ENCODE measurements at places on chromosomes 7 and 10. TPM values are rescaled to one million over a fixed set of nuclear protein-coding genes. Genes with fewer than 3 reads are reported as not detected.
A peak's percentile ranks its signal among the peaks of the same experiment; 100 is the strongest.

MEIG1 gene
- total RNA-seq = 0.59 TPM

FAM241B gene
- 29.8 TPM for total RNA-seq

DNA sequence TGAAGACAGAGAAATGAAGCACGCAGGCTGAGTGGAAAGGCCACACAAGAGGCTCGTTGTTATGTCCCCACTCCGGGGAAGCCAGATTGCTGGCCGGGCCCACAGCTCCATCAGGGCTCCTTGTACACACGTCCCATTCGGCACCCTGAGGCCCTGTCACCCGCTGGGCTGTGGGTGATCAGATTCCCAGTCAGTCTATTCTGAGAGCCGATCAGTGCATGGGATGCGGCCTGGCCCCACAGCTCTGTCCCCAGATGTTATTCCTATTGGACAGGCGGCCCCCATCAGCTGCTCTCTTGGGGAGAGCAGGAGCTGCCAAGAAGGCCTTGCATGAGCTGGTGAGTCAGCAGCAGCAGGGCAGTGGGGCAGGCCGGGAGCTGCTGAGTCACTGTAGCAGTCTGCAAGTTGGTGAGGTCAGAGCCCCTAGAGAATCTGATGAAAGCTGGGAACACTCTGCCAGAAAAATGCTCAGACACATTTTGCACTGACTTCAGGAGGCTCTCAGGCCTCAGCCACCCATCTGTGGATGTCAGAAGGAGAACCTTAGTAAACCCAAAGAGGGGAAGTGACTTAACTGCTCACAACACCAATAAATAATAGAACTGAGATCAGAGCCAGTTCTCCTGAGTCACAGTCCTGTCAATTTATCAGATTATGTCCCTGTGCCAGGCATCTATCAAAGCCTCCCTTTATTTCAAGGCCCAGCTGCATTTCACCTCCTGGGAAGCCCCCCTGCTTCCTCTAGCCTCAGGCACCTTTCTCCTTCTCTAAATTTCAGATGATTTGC, 9.4 kb upstream of the PSAP start:
- no peak for DNase-seq

DNA sequence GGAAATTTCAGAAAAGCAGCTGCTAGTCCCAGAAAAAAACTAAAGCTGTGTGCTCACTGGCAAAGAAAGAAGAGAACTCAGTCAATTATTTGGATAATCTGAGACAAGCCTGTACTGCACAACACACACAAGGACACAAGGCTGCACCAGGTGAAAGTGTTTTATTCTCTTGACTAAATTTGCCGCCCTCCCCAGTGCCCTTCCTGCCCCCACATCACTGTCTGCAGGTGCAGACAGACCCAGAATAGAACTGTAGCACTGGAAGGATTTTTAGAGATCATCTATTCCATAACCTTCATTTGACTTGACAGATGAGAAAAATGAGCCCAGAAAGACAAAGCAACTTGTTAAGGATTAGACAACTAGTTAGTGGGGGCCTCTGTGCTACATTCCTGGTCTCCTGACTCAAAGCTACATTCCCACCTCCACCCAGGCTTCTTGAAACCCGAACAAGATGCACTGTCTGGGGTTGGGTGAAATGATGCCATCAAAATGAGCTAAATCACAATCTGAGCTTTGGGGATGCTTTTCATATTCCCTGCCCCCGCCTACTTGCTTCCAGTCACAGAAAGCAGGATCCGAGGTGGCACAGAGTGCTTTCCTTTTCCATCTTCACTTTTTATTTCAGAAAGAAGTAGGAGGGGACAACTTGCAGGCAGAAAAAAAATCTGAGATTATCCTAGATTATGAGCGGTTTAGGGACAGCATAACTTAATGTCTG, 5.2 kb upstream of the VAX1 start:
- no peak for DNase-seq

- DNase-seq = no peak
Observed at GRCh38 chr7:458511-459245, 61.0 kb downstream of the PDGFA start.

DNA sequence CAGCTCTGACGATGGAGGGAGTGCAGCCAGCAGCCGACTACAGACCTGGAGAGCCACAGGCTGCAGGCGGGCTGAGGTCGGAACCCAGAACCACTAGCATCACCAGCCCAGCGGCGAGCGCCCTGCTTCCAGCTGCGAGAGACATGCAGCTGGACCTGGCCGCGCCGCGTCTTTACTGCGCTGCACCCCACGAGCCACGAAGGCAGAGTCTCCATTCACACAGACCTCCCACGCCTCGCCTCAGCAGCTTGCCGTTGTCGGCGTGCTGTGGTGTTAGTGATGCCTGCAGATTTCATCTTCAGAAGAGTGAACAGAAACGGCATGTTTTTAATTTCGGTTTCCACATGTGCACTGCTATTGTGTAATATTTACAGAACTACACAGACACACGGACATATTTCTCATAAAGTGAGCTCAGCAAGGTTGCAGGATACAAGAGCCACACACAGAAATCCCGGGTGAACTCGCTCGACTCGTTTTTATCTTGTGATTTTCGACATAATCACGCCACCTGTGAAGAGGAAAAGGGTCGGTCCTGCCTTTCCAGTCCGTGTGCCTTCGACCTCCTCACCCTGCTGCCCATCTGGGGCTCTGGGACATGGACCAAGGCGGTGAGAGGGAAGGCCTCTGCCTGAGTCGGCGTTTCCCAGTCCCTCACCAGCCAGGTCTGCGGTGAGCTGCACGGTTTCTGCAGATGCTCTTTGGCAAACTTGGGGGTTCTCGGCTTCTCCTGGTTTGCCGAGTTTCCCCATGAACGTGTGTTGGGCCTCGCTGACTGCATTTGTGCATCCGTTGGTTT, 252.2 kb downstream of the ELFN1 start:
- DNase-seq = peak; percentile 40

GRCh38 chr7:70694434-70694970, 437.4 kb upstream of the GALNT17 start:
- no peak for DNase-seq

DNA sequence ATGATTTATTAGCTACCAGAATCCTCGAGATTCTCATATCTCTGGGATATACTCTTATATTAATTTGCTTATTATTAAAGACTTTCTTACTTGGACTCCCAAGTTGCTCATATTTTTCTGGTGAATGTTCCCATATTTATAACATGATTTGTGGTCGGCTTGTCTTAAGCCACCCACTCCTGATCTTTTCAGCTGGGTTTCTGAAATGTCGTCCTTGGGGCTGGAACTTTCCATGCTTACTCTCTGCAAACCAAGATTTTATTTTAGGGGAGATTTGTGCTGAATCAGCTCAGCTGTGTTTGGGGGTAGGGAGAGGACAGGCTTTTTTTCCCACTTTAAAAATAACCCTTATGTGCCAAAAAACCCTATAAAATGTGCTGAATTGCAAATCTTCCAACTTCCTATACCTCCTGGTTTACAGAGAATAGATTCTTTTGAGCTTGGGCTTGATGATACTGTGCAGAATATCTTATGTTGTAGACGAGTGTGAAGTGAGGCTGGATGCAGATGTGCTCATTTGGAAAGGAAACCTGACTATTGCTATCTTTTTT, 162.1 kb downstream of the SND1 start:
- DNase-seq = no peak
